ENCODE measurements at places on chromosomes 3 and 15.

GRCh38 chr15:68413363-68414205, 18.4 kb downstream of the ITGA11 start:
- peak; percentile 51 for DNase-seq

DNA sequence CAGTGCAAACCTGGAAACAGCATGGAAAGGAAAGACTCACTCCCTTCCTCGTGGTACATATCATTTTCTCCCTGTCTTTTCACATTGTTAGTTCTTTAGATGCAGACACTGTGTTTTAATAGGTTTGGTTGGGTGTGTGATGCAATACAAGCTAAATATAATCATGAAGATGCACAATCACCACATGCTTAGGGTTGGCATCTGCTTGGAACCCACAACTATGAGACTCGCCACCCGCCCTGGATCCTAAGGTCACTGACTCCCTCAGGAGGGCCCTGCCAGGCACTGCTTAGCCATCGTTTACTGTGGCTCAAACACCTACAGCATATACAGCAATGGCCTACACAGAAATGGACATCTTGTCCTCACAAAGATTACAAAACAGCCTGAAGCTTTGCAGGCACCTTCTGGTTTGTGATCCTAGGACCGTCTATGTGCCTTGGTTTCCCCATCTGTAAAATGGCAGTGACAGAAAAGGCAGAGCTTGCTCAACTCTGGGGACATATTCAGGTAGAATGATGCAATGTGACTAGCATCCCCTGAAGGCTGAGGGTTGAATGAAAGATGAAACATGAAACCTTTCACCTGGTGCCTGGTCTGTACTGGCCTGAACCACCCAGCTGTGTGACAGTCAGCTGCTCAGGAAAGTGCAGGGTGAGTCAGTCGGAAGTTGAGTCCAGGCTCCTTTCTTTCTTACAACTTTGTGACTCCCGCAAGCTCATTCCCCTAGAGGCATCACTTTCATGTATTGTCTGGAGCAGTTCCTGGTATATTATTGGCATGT, 123.6 kb upstream of the PFN2 start:
- DNase-seq, result peak; percentile 46

DNA sequence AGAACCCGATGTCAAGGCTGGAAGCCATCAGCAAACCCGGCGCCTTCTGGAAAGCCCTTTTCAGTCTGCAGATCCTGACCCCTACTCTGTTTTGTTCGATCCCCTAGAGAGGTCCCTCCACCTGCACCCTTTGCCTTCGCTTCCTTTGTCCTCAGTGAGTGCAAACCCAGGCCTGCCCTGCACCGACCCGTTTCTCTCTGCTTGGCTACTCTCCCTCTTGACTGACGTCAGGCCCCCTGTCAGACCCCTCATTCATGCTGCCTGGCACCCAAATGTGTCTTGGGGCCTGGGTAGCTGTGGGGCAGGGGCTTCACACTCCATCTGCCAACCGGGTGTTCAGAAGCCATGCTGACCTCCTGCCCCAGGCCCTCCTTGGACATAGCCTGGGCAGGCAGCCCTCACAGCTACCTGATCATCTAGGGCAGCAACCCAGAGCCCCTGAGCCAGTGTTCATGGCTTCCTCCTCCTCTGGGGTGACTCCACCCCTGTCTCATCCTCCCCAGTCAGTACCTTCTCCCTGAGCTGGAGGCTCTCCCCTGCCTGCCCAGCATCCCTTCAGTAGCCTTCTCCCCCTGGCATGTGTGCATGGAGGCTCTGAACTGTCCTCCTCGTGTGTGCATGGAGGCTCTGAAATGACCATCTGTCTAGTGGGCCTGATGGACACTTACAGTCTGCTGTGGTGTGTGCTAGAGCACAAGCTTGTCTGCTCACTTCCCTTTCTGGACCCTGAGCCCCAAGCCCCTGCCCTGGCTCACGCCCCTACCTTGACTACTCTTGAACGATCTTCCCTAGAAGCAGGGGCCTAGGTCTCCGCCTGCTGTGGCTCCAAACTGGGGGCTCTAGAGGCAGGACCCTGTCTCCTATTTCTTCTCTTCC, 69.4 kb downstream of the EXOG start:
- no peak for DNase-seq

DNA sequence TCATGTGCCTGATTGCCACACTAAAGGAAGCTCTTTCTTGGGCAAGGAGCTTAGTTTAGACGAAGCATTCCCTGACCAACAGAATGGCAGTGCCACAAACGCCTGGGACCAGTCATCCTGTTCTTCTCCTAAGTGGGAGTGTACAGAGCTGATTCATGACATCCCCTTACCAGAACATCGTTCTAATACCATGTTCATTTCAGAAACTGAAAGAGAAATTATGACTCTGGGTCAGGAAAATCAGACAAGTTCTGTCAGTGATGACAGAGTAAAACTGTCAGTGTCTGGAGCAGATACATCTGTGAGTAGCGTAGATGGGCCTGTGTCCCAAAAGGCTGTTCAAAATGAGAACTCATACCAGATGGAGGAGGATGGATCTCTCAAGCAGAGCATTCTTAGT, 18.4 kb downstream of the SENP5 start:
- DNase-seq, result no peak

DNA sequence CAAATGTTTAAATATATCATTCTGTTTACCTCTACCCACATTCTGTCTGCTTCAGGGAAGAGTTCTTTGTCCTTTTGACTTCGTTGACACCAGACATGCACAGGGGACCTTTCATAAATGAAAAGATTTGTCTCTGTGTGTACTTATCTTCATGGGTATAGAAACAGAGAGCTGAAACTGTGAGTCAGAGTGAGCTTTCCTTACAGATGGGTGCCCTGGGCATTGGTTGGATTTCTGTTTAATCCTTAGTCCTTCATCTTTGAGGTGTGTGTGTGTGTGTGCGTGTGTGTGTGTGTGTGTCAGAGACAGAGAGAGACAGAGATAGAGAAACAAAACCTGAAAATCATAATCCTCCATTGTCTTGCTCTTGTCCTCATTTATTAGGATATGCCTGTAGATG, 517.4 kb downstream of the TUSC7 start:
- DNase-seq, result no peak

- DNase-seq, result peak; percentile 53
Observed at GRCh38 chr3:69250014-69250413, 127.6 kb upstream of the LMOD3 start.

DNA sequence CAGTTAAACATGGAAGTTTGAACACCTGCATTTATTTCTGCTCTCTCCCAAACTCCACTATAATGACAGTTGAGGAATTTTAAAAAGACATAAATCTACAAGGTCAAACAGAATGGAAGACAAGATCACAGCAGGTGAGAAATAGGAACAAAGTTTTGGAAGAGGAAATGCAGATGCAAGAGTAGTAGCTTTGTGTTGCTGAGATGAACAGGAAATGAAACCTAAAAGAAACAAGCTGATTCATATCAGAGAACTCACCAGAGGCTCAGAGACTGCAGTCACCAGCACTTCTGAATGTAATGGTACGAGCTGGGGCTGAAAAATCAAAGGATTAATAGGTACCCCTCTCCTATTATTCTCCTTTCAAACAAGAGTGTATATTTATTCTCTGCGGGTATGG, 459.9 kb downstream of the RAP2B start:
- no peak for DNase-seq

DNA sequence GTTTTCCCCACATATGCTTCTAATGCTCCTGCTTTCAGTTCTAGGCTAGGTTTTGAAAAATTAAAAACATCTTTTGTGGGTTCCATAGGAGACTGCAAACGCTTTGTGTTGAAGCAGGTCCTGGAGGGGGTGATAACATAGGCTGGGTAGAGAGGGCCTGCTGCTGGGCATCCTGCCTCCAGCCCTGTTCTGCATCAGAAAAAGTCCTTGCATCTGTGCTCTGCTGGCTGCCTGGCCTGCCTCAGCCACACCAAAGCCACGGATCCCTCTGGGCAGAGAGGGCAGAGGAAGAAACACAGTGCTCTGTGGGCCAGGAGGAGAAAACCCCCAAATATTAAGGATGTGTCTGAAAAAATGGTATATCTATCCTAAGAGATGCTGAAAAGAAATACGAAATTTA, 3.9 kb upstream of the ARPP21 start:
- no peak for DNase-seq

- DNase-seq, result peak; percentile 92
Observed at GRCh38 chr3:106609666-106610301, 741.0 kb upstream of the CBLB start.
